ENCODE measurements at places on chromosomes 11 and 22. TPM values are rescaled to one million over a fixed set of nuclear protein-coding genes. Genes with fewer than 3 reads are reported as not detected.

ZNRD2 gene
- 80.4 TPM for total RNA-seq

SMIM35 gene
- total RNA-seq: not detected

C11orf91 gene
- 1.3 TPM for total RNA-seq

HPX gene
- total RNA-seq: 0.67 TPM

Measured in A549 treated with RU486 at 1 μM for 4 hours (cell line).